Gastrocnemius medialis (tissue), 4 donors: ENCODE measurements at places on chromosomes 4 and X. TPM values are rescaled to one million over a fixed set of nuclear protein-coding genes. Genes with fewer than 3 reads are reported as not detected.

GRCh38 chr4:174358829-174359228 lies 75.1 kb downstream of the CEP44 start:
- DNase-seq = no peak

GRCh38 chr4:140955641-140956040 lies 177.6 kb downstream of the RNF150 start:
- no peak for DNase-seq

GRCh38 chr4:874056-874455 lies 48.1 kb upstream of the CPLX1 start:
- no peak for DNase-seq

- no peak for DNase-seq
Observed at GRCh38 chr4:146049802-146050201, 111.2 kb upstream of the ZNF827 start.

- no peak for DNase-seq
Observed at GRCh38 chr4:186536285-186536684, 19.1 kb downstream of the MTNR1A start.

DNA sequence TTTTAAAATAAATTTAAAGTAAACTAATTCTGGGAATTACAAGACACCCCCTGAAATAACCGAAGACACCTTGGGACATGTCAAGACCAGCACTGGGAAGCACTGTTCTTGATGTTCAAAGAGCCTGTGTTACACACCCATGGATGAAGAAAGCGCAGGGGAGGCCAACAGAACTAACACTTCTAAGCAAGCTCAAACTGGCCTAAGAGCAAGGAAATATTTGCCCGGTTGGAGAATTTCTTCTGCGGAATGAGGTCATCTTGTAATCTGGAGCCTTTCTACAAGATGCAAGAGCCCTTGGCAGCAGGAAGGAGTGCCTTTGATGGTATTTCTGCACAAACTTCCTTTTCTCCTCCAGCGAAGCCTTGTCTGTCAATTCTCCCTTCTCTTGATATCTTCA lies 9.3 kb upstream of the EFHC2 start:
- DNase-seq = no peak

GRCh38 chr4:53582194-53582593 lies 9.1 kb downstream of the LNX1 start:
- no peak for DNase-seq

- DNase-seq = no peak
Observed at GRCh38 chrX:68185161-68185560, 248.1 kb downstream of the OPHN1 start.

TCEAL3 gene
- total RNA-seq = 5.1 TPM

SPARCL1 gene
- 357 TPM for total RNA-seq

CT45A10 gene
- total RNA-seq = not detected

NWD2 gene
- total RNA-seq = not detected

FBXO8 gene
- total RNA-seq = 17.9 TPM
